ENCODE measurements at places on chromosomes 2 and 18. TPM values are rescaled to one million over a fixed set of nuclear protein-coding genes. Genes with fewer than 3 reads are reported as not detected.

Gene KIF1A
- total RNA-seq: 0.89 TPM

Gene NT5DC4
- not detected for total RNA-seq

Gene TIGD1
- total RNA-seq: 5.1 TPM

Gene KLHL41
- 414 TPM for total RNA-seq

Gene LHCGR
- total RNA-seq: 1.5 TPM

Gene ING5
- total RNA-seq: 32.4 TPM

Gene HOXD13
- total RNA-seq: not detected

Gene TEKT4
- total RNA-seq: not detected

Gene LDLRAD4
- total RNA-seq: 28.2 TPM

Gene LRRC30
- 0.69 TPM for total RNA-seq

Gene ARHGEF33
- 1.7 TPM for total RNA-seq

Gene MC4R
- total RNA-seq: not detected

Gene ANAPC1
- 51.1 TPM for total RNA-seq

Gene ANKRD36B
- 104 TPM for total RNA-seq

Gene DAPL1
- total RNA-seq: 41.6 TPM

Gene TMEM169
- 0.69 TPM for total RNA-seq

Gene MALT1
- total RNA-seq: 26.1 TPM

Gene TEX44
- total RNA-seq: not detected

Gene LRATD1
- total RNA-seq: 27.8 TPM

Gene C2orf80
- total RNA-seq: not detected

Gene IL1RL1
- total RNA-seq: 8.7 TPM

Gene DSC3
- total RNA-seq: 226 TPM

Gene POTEC
- not detected for total RNA-seq

Gene FSIP2
- total RNA-seq: 2.6 TPM

Gene ADGRF3
- total RNA-seq: not detected

Gene ALPI
- not detected for total RNA-seq

Gene FSHR
- total RNA-seq: not detected

Gene GRP
- total RNA-seq: 2.4 TPM

Gene C2orf66
- total RNA-seq: 0.69 TPM

Gene HOXD11
- total RNA-seq: not detected

Gene AQP12B
- total RNA-seq: not detected

All from skin of body (tissue), 3 donors.